ENCODE measurements at places on chromosomes 11 and 22.
A peak's percentile ranks its signal among the peaks of the same experiment; 100 is the strongest.

GRCh38 chr11:103413266-103413888, 304.2 kb downstream of the DYNC2H1 start:
- DNase-seq: no peak

DNA sequence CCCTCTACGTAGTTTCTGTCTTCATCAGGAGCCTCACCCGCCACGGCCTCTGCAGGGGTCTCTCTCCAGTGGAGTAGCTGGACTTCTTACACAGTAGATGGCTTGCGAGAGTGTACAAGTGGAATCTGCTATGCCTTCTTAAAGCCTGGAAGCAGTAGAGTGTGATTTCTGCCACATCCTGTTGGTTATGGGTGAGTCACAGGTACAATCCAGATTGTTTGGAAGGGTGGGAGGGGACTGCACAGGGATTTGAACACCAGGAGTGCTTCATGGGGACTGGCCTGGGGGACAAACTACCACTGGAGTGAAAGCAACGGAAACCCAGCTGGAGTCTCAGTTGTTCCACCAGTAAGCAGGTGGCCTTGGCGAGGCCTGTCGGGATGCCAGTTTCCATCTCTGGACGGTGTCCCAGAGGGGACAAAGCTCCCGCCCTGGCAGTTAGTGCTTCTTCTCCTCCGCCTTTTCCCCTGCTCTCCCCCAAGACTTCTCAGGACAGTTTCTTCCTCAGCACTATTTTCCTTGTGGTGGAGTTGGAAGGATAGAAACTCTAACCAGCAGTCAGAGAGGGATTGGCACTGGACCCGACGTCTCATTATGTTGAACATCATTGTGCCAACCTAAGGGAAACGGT, 85.0 kb upstream of the RCN1 start:
- peak; percentile 82 for DNase-seq

DNA sequence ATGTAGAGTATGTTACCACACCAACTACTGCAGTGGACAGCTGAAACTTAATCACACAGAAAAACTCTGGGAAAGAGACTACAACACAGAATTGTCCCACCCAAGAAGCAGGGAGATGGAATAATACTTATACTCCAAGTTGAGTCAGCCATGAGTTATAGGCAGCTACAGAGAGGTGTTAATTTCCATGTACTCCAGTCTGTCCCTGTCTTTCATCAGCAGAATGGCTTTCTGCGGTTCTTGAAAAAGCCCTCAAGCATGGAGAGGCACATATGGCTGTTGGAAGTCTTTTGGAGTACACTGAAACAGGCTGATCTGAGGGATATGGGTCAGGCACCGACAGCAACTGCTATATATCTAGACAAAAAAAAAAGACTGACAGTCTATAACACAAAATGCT, 219.5 kb downstream of the DLG2 start:
- no peak for DNase-seq

GRCh38 chr22:44888491-44889254, 121.1 kb downstream of the PHF21B start:
- no peak for DNase-seq

- no peak for DNase-seq
Measured at GRCh38 chr11:92845805-92846204, 123.6 kb upstream of the MTNR1B start.

DNA sequence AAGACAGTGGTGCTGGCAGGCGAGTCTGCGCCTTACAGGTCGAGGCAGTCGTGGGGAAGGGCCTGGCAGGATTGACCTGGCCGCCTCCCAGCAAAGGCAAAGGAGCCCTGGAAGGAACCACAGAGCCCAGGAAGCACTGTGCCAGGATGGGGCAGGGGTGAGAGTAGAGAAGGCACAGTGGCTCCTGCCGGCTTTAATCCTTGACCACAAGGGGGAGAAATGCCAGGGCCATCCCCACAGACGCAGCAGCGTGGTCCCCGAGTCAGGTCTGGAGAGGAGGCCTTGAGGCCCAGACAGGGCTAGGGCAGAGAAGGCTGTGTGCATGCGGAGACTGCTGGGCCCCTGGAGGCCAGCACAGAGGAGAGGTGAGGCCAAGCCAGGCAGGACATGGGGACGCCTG, 9.9 kb upstream of the NDUFS8 start:
- peak; percentile 70 for DNase-seq

DNA sequence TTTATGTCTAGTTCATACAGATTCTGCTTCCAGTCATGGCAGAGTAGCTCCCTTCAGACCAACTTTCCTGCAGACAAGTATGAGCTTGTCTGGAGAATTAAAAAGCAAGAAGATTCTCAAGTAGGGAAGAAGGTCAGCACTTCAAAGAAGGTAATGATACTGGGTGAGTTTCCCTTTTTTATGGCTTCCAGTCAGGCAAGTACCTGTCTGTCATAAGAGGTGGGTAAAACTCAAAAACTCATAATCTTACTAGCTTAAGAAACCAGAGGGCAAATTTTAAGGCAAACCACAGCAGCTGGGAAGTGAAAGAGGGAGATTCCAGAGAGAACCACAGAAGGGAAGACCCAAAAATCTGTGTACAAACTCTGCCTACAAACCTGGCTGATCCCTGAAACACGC, 54.2 kb downstream of the DENND5A start:
- no peak for DNase-seq

DNA sequence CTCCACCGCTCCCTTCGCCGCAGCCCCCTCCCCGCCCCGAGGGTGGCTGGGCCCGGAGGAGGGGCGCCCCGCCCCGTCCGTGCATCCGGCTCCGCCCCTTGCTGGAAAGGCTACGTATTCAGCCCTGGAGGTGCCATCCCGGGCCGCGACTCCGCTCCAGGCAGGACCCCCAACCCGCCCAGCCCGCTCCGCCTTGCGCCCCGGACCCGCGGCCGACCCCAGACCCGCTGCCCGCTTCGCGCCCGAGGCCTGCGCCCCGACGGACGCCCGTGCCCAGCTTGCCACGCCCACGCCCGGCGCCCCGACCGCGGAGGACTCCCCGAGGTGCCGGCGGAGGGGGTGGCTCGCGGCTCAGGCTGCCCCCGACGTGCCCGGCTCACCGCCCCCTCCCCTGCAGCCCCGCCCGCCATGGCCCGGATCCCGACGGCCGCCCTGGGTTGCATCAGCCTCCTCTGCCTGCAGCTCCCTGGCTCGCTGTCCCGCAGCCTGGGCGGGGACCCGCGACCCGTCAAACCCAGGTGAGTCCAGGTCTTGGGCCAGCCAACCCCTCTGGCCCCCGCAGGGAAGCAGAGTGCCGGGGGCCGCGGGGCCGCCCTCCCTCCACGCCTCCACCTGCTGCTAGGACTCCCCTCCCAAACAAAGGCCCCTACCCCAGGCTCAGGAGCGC, at the start of gene ADM2:
ADM2 (plus strand) TSS at position 104 of the 667 bp plus-strand sequence; CDS start at position 409, 305 bp downstream.
- peak; percentile 24 for DNase-seq

DNA sequence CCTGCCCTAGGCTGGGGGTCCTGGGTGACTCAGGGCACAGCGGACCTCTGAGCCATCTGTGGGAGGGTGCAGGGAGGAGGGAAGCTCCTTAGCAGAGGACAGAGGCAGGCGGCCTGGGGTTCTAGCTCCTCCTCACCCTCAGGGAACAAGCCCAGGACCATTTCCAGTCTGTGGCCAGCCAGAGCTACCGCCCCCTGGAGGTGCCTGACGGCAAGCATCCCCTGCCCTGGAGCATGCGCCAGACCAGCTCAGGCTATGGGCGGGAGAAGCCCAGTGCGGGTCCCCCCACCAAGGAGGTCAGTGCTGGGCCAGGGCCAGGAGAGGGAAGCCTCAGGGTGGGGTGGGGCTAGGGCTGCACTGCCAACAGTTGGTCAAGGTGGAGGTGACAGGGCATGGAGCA, 26.0 kb upstream of the LRRC10B start:
- peak; percentile 45 for DNase-seq

DNA sequence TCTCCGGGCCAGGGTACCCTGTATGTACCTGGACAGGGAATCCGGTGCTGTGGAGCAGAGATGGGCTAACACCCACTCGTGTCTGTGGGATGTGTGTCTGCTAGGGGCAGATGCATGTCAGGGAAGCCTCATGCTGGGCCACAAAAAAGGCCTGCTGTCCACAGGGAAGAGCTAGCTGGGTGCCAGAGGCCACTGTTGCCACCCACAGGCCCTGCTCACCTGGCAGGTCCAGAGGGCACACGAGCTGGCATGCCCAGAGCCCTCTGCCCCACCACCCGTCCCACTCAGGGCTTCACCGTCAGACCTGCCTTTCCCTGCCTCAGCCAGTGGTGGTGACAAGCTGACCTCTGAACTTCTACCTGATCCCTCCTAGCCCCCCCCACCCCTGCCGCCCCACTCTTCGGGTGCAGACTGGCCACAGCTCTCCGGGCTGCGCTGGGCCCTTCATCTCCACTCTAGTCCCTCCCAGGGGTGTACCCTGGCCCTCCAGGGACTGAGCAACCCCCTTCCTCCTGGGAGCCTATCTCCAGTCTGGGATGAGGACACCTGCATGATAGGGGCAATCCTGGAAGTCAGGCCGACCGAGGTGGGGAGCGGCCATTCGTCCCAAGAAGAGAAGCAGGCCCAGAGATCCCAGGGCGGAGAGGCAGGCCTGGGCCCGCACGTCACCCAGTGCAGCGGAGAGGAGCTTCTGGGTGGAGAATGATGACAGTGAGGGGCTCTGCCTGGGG, 1.4 kb downstream of the SLC25A22 start:
- no peak for DNase-seq

- peak; percentile 3 for DNase-seq
Measured at GRCh38 chr11:36583667-36584066, 10.6 kb upstream of the IFTAP start.

DNA sequence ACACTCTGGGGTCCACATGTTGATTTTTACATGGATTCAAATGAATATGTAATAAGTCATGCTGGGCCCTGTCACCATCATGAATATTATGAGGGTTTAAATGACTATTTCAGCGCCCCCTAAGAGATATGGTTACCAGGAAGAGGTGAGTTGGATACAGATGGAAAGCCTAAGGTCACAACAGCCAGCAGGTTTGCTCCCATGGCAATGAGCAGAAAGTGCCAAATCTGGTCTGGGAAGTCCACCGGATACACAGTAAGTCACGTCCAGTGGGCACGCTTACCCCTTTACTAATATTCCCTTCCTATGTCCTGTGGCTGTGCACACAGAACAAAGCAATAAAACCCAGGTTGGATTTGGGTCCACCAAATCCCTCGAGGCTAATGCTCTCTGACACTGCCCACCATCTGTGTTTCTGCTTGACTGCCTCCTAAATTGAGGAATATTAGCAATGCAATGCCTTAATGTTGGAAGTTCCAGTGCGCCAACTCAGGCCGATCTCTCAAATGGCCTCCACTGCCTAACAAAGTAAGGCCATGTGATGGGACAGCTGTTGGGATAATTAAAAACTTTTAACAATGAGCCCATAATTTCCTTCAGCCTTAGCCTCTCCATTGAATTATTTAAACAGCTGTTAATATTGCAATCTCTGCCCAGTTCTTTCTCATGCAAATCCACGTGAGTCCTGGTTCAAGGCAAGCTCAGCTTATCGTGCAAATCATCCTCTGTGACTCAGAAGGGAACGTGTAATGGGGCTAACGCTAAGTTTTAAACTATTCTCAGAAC, 97.6 kb downstream of the SLC1A2 start:
- peak; percentile 38 for DNase-seq

DNA sequence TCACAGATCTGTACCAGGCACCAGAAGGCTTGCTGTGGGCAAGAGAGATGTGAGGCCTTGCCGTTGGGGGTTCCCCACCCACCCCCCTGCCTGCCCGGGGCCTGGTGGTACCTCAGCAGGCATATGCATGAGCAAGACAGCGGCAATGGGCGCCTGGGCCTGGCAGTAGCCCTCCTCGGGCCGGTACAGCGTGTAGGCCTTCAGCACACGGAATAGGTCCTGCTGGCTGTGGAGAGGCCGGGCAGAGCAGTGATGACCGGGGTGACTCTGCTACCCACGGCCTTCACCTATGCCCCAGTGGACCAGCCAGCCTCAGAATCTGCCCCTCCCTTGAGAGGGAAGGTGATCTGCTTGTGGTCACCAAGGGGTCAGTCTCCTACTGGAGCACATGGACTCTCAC, 5.5 kb upstream of the CASTOR1 start:
- DNase-seq: no peak

- peak; percentile 37 for DNase-seq
Measured at GRCh38 chr11:15819679-15820286, 536.6 kb downstream of the SOX6 start.

GRCh38 chr22:46262449-46263215, 511 bp downstream of the PKDREJ start:
- no peak for DNase-seq

DNA sequence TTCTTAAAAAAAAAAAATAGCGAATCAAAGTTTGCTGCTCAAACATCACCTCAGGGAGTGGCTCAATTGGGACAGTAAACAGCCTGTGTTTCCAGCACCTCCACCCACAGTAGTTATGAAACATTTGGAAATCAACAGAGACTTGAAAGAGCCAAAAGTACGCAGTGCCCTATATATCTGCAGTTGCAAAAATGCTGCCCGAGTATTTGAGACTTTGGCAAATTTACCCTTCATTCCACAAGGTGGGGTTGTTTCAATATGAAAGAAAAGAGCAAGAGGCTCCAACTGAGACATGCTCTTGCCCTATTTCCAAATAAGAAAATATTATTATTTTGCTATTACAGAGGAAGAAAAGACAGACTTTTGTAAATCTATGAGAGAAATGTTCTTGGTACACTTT, 851.1 kb upstream of the RAG2 start:
- peak; percentile 74 for DNase-seq
